ENCODE measurements at places on chromosomes 7 and 10.

DNA sequence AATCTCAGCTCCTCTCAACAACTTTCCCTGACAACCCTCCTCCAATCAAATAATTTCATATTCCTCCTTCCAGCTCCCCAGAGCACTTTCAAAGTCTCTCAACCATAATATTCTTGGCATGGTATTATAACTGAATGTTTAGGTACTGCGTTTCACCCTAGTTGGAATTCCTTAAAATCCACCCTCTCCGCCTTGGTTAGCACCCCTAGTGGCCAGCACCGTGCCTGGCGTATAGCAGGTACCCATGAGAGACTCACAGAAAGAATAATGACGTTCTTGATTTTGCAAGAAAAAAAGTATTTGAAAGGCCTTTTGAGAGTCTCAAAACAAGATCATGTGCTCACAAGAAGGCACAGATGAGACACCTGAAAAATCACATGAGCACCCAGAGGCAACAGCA is 50.9 kb downstream of the GLI3 start:
- no peak for DNase-seq

DNA sequence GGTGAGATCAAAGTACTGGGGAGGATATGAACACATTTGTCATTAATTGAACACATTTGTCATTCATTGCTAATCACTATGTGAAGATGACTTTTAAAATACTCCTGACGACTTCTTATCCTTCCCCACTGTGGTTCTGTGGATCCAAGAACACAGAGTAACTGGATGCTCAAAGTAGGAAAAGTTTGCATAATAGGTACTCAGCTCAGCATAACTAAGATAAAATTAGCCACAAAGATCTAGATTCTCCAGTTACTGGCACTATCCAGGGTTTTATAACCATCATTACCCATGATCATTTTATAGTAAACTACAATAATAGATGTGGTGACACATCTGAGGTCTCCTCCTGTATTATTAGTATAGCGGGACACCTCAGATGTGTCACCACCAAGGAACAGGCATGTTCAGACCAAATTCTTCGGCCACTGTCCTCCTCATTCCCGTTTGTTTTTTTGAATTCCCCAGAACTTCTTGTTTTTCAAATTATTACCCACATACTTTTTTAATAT is 163.6 kb upstream of the LRRTM3 start:
- DNase-seq: no peak

GRCh38 chr7:92621561-92622023 is 31.4 kb upstream of the FAM133B start:
- no peak for DNase-seq

- DNase-seq: no peak
Measured at GRCh38 chr7:142762104-142762503, 8.7 kb upstream of the PRSS2 start.

GRCh38 chr10:11573497-11573896 is 38.0 kb downstream of the USP6NL start:
- DNase-seq: peak; percentile 33

DNA sequence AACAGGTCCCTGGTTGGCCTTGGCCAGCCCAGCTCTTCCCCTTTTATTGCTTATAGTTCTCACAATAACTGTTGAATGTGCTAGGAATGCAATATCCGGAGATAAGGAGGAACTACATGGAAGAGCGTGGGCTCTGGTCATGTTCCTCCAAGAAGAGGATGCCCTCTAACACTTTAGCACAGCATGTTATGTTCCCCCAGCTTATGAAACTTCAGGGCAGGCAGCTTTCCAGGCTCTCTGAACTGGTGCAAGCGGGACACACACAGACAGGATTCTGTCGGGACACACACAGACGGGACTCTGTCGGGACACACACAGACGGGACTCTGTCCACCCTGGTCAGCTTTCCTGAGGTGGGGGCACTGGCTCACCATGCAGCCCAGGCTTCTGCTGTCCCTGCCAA is 141.6 kb downstream of the PKD1L1 start:
- DNase-seq: no peak

DNA sequence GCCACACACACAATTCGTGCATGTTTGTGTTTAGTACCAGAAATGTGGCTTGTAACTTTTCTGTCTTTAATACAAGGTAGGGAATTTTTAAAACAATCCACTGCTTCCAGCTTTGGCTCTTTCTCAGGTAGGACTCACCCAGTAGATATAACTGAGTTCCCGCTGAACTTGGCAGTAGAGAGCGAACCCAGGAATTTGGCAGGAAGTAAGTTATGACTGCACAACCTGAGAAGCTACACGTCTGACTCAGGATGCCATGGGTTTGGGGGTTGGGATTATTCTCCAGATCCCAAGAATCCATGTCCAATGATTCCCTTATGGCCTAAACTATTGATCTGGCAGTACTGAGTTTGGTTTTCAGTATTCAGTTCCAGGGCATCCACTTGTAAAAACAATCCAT is 499.7 kb downstream of the CALN1 start:
- DNase-seq: peak; percentile 2

- DNase-seq: no peak
Measured at GRCh38 chr10:74901301-74901700, 74.9 kb downstream of the KAT6B start.

- no peak for DNase-seq
Measured at GRCh38 chr7:30925913-30926312, 14.3 kb downstream of the AQP1 start.

DNA sequence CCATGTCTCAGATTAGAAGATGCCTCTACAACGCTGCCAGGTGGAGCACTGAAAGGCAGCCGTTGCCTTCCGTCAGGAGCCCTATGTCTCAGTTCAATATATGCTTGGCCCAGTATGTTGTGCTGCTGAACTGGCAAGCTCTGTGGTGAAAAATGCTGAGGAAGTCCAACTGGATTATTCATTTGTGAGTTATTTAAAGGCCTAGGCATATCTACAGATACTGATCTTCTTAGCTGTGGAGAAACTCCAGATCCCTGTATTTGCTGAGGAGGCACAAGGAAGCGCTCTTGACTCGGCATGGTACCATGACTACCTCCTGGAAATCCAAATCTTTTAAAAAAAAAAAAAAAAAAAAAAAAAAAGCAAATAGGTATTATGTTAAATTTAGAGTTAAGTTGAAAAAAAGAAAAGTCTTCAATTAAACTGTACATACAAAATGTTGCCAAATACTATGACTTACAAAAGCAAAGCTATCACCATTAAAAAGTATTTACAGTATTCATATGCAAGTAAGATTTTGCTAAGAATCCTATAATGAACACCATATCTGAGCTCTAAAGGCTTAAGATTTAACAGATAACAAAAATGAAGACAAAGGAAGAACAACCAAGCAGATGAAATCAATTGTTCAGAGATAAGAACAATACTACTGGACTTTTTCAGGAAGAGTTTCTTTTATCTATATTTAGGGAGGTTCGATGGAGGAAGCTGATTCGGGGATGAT is 152.4 kb downstream of the GALNT11 start:
- no peak for DNase-seq

DNA sequence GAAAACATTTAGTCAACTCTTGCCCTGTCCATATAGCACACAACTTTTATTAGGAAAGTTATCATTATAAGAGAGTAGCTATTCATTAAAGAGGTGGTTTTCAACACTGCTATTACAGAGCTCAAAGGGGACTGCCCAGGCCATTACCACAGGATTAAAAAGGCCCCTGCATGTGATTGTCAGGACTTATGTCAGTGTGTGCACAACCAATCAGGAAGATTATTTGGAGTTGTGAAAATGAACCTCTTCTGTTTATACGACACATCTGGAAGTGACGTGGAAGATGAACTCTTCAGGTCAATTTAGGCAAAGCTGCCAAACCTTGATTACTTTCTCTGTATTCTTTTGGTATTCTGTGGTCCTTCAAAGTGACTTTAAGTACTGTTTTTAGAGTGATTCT is 14.7 kb downstream of the CCNY start:
- DNase-seq: no peak

- no peak for DNase-seq
Measured at GRCh38 chr10:126908225-126908624, 3.0 kb downstream of the DOCK1 start.

DNA sequence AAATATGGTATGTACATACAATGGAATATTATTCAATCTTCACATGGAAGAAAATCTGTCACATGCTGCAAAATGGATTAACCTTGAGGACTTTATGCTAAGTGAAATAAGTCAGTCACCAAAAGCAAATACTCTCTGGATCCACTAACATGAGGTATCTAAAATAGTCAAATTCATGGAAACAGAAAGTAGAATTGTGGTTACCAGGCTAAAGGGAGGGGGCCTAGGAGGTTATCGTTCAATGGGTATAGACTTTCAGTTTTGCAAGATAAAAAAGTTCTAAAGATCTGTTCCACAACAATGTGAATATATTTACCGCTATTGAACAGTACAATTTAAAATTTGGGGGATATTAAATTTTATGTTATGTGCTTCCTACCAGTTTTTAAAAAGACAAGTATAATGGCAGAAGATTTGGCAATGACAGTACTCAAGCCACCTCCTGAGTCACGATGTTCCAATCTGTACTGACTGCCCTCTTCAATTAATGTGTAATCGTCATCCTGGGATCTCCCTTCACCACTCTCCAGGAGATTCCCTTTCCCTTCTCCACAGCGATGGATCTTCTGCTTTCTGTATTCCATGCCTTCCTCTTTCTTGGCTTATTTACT is 32.3 kb upstream of the IL6 start:
- no peak for DNase-seq

All from fibroblast of skin of right quadriceps (primary cell).